ENCODE measurements at places on chromosomes 2 and 18.

- no peak for DNase-seq
These were observed 30.9 kb upstream of the DOCK10 start for GRCh38 chr2:225073198-225073597.

- no peak for DNase-seq
These were observed 133.4 kb downstream of the NRP2 start for GRCh38 chr2:205815673-205816072.

GRCh38 chr2:33372940-33373553 lies 103.4 kb upstream of the RASGRP3 start:
- no peak for DNase-seq

GRCh38 chr18:36828157-36828629 lies 609 bp downstream of the TPGS2 start:
- DNase-seq: no peak

DNA sequence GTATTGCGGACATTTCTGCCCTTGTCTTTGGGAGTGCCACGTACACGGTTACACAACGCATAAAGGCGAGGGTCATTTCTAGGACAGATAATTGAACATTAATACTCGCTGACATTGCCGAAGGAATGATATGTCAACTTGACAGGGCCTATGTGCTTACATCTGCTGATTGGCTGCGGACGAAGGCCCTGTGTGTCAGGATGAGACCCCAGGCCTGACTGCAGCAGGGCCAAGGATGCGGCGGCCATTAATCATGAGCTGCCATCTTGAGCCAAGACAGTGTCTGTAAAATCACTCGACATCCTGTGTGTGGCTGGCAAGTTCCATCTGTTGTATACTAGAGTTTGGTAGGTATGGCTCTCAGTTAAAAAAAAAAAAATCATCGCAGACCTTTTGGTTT lies 96.6 kb downstream of the MEIS1 start:
- no peak for DNase-seq

DNA sequence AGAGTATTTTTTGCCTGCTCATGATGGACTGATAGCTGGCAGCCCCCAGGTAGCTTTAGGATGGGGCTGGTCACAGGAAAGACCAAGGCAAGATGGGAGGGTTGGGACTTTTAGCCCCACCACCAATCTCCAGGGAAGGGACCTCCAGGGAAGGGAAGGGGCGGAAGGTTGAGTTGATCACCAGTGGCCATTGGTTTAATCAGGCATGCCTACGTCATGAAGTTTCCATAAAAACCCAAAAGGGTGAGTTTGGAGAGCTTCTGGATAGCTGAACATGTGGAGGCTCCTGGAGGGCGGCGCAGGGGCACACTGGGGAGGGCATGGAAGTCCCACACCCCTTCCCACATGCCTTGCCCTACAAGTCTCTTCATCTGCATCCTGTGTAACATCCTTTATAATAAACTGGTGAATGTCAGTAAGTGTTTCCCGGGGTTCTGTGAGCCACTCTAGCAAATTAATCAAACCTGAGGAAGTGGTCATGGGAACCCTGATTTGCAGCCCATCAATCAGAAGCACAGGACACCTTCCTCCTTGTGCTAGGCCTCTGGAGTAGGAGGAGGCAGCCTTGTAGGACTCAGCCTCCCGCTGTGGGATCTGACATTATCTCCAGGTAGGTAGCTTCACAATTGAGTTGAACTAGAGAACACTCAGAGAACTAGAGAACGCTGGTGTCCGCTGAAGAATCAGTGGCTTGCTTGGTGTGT lies 30.3 kb downstream of the RAB31 start:
- no peak for DNase-seq

- DNase-seq: no peak
These were observed 5.0 kb downstream of the DLX1 start for GRCh38 chr2:172090044-172090961.

DNA sequence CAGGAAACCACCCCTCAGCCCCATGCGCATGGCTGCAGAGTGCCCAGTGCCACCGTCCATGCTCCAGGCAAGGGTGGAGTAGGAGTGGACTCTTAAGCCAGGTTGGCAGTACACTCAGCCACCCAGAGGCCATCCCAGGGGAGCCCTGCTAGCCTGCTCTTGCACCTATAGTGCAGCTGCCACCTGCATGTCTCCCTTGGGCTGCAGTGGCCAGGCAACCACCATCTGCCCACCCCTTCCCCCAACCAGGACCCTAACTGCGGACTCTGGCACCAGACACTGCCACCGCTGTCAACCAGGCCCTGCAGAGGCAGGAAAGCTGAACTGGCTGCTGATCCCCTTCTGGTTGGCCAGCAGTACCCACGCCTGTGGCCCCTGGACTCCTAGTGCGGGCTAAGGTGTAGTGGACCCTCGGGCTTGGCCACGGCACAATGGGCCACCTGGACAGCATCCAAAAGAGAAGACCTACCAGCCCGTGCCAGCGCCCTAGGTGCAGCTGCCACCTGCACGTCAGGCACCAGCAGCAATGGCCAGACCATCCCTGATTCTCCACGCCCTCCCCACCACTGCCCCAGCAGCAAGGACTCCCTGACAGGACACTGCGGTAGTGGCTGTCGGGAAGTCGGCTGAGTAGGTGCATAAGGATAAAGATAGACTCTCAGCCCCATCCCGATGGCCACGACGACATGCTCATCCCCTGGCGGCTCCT lies 72.8 kb downstream of the RPIA start:
- DNase-seq: no peak

- DNase-seq: no peak
These were observed 905.1 kb downstream of the NRXN1 start for GRCh38 chr2:50126845-50127244.

DNA sequence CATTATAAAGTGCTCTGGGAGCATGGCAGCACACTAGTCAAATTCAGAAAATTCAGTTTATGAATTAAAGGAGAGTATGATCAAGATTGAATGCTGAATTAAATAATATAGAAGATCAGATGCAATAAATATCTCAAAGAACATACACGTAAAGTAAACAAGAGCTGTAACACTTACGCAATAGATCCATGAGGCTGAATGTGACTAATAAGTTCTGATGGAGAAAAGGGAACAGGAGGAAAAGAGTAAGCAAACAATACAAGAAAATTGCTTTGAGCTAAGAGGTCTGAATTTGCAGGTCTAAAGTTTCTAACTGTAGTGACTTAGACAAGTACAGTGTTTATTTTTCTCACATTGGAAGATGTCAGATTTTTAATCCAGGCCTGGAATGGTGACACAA lies 646.7 kb upstream of the ZNF804A start:
- no peak for DNase-seq

DNA sequence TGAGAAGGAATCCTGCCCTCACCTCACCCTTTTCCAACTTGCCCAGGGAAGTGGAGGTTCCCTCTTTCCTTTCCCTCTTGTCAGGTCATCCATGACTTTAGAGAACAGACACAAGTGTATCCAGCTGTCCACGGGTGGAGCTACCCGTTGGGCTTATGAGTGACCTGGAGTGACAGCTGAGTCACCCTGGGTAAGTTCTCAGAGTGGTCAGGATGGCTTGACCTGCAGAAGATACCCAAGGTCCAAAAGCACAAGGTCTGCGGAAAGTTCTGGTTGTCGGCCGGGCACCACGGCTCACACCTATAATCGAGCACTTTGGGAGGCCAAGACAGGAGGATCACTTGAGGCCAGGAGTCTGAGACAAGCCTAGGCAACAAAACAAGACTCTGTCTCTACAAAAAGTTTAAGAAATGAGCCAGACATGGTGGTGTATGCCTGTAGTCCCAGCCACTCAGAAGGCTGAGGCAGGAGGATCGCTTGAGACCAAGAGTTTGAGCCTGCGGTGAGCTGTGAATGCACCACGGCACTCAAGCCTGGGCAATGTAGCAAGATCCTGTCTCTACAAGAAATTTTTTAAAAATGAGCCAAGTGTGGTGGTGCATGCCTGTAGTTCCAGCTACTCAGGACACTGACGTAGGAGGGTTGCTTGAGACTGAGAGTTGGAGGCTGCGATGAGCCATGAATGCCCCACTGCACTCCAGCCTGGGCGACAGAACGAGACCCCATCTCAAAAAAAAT lies 14.0 kb upstream of the CNDP1 start:
- DNase-seq: no peak

- DNase-seq: no peak
These were observed 75.3 kb downstream of the OSBPL6 start for GRCh38 chr2:178269438-178270224.

DNA sequence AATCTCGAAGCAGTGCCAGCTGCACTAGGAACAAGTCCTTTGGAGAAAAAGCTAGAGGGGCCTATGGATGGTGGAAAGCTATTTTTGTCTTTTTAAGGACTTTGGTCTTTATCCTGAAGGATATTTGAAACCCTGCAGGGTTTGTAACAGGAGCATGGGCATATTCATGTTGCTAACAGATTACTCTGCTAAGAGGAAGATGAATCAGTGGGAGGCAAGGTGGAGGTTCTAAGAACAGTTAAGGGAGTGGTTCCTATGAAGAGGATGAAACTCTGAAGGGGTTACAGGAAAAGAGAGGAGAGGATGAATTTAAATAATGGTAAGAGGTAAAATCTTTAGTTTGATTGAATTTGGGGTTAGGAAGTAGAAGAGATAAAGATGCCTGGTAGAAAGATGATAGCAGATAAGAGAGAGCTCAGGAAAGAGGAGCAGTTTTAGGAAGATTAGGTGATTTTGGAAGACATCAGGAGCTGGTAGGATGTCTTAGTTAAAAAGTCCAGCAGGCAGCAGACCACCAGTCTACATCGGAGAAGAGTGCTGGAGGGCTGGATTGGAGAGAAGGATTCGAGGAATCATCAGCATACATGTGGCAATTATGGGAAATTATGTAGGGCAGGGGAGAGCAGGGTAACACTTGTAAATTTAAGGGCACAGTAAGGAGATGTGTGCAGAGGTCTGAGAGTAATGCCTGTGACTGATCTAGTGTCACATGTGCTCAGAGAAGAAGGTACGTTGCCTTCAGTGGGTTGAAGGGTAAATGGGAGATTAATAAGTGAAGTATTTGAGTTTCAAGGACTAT lies 39.3 kb upstream of the C1GALT1C1L start:
- no peak for DNase-seq

GRCh38 chr2:236545814-236546480 lies 23.7 kb upstream of the ACKR3 start:
- DNase-seq: no peak

DNA sequence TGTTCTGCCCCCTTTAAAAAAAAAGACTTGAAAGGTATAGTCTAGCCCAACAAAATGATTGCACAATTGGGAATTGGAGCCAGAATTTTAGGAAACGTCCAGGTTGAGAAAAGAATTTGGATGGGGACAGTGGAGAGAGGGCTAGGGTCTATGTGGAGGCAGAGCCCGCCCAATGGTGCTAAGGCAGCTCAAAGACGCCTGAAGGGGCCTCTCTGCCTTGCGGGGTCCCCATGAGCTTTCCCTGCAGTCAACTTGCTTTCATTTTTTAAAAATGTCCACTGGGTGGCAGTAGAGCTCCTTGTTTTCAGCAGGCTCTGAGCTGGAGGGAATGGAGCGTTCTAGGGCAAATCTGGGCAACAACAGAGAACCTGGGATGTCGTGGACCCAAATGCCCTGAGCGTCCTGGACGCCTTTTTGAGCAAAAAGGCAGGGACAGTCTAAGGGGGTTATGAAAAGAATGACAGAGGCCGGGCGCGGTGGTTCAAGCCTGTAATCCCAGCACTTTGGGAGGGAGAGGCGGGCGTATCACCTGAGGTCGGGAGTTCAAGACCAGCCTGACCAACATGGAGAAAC lies 40.2 kb upstream of the ITM2C start:
- peak; percentile 24 for DNase-seq

GRCh38 chr2:188527141-188527540 lies 235.5 kb downstream of the GULP1 start:
- no peak for DNase-seq

DNA sequence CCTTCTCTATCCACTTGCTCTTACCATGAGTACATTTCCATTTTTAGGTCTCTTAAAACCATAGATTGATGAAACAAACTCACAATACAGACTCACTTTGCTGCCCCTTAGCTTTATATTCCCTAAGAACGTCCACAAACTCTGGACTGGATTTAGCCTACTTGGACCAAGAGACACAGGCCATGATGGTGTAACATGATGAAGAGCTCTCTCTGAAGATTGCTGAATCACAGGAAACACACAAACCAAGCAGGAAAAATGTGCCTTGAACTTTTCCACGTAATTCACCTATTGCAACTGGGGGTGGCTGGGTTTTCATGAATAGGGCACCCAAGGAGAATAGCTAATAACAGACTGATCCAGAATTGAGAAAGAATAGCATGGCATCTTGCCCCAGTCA lies 201.7 kb upstream of the RBBP8 start:
- no peak for DNase-seq

DNA sequence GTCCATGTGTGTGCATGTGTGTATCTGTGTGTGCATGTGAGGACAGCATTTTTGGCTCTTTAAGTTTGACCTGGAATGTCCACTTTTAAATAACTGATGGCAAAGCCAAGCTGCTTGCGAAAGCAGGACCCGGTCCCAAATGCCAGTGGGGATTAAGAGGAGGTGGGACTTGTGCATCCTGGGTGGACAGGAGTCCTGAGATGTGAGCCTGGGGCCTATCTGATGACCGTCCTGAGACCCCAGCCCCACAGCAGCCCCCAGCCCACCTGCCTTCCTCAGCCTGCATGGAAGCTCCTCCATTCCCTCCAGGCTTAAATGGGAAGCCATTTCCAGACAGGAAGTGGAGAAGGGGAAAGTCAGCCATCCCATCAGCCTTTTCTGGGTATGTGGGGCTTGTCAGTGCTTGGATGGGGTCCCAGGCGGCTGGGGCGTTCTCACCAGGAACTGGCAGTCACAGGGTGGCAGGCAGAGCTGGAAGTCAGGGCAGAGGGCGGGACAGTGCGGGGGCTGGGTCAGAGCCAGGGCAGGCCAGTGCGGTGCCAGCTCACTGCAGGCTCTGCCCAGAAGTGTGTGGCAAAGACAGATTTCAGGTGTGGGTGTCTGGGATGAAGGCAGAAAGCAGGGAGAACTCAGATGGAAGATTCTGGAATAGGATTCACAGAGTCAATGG lies 117.8 kb downstream of the ACKR3 start:
- DNase-seq: no peak

GRCh38 chr2:200702646-200703118 lies 109.0 kb upstream of the BZW1 start:
- no peak for DNase-seq

- no peak for DNase-seq
These were observed 199.7 kb upstream of the SLC14A2 start for GRCh38 chr18:45415614-45416013.

GRCh38 chr2:238304116-238304515 lies 15.7 kb upstream of the PER2 start:
- DNase-seq: no peak

Data from AG04449 (cell line).